ENCODE measurements at places on chromosomes 16 and 17.

DNA sequence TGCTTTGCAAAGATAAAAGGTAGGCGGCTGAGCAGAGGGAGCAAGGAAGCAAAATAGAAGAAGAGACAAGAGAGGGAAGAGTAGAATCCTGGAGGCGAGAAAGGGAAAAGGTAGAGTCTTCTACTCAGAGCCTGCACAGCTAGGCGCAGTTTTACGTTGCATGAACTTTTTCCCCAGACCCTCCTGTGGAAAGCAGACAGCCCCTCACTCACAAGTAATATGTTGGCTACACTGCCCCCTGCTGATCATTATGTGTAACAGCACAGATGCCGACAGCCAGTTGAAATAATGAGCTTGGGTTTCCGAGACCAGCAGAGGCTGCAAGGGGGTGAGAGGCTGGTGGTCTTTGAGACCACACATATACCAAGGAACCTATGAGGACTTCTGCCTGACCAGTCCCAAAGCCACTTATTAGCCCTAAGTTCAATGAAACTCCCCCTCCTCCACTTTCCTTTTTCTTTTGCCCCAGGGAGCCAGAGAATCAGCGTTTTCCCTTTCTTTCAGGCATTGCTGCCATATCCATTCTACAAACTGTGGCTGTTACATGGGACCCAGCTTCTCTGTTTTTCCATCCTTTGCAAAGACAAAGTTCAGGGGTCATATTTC lies 22.5 kb upstream of the CMTR2 start:
- no peak for DNase-seq

DNA sequence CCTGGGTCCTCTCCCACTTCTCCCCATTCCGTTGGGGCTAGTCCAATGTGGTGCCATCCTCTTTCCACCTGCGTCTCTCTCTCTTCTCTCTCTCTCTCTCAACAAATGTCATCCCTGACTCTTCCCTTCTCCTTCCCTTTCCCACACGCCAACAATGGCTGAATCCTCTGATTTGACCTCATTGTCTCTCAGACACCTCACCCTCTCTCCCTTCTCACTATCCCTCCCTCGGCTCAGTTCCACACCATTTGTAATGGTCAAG lies 628 bp upstream of the ZNF18 start:
- DNase-seq, result no peak

- no peak for DNase-seq
Observed at GRCh38 chr17:19650826-19651225, 2.3 kb downstream of the ALDH3A2 start.

DNA sequence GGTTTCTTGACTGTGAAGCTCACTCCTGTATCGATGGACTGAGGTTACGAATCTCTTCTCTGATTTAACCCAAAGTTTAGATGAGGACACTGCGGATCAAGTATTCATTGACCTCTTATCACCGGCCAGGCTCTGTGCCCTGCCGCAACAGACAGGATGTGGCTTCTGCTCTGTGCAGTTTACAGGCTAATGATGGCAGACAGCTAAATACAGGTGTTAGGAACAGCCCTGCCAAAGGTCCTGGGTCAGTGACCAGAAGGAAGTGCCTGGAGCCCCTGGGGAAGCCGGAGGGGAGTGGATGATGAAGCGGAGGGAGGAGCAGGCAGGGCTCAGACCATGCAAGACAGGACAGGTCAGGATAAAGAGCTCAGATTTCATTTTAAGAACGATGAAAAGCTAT lies 44.4 kb downstream of the HAPSTR1 start:
- DNase-seq, result no peak

- no peak for DNase-seq
Observed at GRCh38 chr16:27712251-27712711, 162.3 kb downstream of the KATNIP start.

DNA sequence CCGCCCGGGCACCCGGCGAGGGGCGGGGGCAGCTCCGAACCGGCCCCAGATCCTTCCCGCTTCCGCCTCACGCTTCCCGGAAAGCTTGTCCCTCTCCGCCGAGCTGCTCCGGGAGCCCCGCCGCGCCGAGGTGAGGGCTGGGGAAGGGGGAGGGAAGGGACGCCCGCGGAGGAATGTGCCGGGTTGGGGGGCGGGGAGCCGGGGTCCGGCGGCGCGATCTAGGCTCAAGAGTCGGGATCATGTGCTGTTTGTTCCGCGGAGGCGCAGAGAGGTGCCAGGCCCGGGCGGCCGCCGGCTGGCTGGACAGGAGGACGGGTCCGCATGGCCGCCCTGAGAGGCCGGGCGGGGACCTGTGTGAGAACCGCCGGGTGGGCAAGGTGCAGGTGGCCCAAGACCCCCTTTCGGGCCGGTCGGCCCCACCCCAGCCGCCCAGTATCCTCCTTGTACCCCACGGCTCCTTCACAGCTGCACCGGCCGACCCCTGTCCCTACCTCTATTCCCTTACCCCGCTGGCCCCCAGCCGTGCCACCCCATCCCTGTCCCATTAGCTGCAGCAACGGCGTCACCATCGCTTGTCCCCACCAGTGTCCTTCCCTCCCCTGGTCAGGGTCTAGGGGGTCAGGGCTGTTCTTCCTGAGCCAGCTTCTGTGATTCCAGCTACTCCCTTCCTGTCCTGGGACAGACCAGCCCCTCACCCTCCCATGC lies 429 bp downstream of the KIF1C start:
- no peak for DNase-seq
